ENCODE measurements at places on chromosomes 7 and 10. TPM values are rescaled to one million over a fixed set of nuclear protein-coding genes. Genes with fewer than 3 reads are reported as not detected.

DNA sequence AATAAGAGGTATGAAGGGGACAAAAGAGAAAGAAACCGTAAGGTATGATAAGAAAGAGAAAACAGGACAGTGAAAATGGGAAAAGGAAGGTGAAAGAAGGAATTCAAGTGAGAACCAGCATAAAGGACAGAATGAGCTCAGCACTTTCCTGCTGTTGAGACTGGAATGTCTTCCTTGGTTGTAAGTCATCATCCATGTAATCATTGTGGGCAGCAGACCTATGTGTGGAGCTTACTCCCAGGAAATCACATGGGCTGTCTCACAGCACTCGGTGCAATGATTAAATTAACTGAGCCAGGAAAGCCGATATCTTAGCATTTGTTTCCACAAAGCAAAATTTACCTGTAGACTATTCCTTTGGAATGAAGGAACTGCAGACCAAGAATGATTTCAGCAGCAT lies 118.1 kb downstream of the PRKCQ start:
- no peak for DNase-seq

DNA sequence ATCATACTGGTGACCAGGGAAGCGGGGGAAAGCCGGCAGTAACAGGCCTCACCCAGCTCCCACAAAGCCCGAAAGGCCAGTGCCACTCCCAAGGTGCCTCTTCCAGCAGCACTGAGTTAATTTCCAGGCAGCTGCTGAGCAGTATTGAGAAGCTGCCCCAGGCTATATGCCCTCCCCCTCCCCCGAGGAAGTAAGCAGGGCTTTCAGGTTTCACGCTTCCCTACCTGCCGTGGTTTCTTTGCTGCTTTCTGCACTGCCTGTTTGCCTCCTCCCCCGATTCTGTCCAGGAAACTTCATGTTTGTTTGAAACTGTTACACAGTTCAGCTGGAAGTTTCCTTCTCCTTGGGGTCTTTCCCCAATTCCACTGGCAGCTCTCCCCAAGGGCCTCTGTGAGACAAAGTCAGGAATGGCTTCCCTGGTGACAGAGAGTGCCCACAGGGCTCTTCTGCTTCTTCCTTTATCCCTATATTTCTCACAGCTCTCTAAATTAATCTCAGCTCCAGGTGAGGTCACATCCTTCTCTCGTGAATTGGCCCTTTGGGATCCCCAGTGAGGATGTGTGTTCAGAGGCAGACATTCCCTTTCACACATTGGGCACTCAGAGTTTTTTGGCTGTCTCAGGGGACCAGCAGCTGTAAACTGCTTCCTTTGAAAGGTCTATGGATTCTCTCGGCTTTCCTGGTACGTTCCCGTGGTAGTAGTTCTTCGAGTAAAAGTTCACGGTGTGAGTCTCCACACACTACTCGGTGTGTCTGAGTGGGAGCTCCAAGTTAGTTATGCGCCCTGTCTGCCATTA lies 19.4 kb downstream of the C1GALT1 start:
- no peak for DNase-seq

DNA sequence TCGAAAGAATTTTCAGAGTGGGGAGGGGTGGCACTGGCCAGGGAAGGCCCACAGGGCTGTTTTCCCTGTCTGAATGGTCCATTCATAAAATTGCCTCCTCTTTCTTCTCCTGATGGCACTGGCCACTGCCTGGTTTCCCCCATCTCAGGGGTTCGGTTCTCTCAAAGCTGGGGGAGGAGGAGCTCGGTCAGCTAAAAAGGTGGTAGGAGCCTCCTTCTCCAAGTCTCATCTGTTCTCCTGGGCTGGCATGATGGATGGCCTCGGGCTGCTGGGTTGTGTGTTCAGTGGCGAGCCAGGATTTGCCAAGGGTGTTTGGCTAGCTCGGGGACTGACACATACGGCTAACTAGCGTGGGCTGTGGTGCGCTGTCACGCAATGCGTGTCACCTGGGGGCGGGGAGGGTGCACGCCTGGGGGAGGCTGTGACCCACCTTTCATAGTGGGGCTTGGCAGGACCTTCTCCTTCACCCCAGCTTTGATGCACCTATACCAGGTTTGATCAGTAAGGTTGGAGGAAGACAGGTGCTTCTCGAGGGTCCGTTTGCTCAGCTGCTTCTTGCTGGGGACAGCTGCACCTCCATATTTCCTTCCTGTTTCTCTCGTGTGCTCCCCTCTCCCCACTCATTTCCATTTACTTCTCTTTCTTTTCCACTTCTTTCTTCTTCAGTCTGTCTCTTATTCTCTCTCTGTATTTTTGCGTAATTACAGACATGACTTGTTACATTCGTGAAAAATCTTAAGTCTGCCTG lies 36.3 kb downstream of the RBM20 start:
- peak; percentile 20 for DNase-seq

- DNase-seq: no peak
Observed at GRCh38 chr7:4136036-4136435, 546.1 kb upstream of the FOXK1 start.

ADAM8 gene
- polyA plus RNA-seq: 4.9 TPM

- DNase-seq: no peak
Observed at GRCh38 chr7:25891591-25891990, 260.4 kb upstream of the NFE2L3 start.

DNA sequence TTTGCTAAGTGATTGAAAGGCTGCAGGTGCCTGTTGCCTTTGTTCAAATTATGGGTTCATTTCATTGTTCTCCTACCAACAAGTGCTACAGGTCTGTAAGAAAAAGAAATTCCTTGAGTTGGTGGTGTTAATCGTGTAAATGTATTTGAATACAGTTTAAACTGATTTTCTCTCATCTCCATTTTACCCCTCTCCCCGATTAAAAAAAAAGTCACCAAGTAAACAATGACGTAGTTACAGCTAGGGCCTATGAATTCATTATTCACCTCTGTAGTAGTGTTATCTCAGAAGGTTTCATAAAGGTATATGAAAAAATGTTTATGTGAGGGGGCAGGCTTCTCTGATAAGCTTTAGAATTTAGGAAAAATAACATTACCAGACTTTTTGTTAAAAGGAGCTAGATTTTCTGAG lies 1.1 kb downstream of the REEP3 start:
- no peak for DNase-seq

TFPI2 gene
- polyA plus RNA-seq: 6.2 TPM

TDRD1 gene
- 0.26 TPM for polyA plus RNA-seq

DNA sequence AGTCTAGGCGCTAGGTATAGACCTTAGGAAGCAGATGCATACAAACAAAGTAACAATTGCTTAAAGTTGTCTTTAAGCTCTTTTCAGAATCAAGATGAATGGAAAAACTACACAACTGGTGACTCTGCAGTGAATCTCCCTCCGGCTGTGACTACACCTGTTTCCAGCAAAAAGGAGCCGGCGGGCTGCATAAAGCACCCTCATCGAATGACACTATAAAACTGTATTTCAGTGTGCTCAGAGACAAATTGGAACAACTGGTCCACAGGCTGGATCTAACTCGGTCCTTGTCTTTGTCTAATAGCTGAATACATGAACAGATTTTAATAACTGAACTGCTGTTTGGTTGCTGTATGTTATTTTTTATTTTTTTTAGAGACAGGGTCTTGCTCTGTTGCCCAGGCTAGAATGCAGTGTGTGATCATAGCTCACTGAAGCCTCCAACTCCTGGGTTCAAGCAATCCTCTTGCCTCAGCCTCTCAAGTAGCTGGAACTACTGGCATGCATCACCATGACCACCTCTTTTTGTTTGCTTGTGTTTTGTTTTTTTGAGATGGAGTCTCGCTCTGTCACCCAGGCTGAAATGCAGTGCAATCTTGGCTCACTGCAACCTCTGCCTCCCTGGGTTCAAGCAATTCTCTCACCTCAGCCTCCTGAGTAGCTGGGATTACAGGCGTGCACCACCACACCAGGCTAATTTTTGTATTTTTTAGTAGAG lies 64.2 kb upstream of the SVIL start:
- DNase-seq: no peak

ENKUR gene
- 21.2 TPM for polyA plus RNA-seq

- peak; percentile 8 for DNase-seq
Observed at GRCh38 chr10:74189999-74190421, 39.0 kb downstream of the ADK start.

DNA sequence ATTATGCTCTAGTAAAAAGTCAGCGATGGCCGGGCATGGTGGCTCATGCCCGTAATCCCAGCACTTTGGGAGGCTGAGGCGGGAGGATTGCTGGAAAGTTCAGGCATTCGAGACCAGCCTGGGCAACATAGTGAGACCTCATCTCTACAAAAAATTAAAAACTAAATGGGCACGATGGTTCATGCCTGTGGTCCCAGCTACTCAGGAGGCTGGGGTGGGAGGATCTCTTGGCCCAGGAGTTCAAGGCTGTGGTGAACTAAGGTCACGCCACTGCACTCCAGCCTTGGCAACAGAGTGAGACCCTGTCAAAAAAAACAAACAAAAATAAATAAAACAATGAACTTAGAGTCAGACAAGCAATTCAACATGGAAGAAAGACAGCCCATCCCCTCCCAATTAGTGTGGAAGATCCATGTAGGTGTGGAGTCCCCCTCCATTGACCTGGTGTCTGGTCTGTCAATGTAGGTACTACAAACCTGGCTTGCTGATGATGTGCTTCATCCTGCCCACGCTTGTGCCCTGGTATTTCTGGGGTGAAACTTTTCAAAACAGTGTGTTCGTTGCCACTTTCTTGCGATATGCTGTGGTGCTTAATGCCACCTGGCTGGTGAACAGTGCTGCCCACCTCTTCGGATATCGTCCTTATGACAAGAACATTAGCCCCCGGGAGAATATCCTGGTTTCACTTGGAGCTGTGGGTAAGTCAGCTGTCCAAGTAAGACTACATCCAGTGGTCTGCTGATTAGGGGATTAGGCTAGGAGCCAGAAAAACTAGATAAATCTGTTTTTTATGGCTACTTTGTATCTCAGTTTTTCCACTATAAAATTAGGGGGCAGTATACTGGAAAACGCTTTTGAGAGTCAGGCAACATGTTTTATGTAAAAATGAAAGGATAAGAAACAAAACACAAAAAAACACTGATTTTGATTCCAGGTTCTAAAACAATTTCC lies 9.3 kb downstream of the SCD start:
- DNase-seq: no peak
